ENCODE measurements at places on chromosomes 3 and 15.

DNA sequence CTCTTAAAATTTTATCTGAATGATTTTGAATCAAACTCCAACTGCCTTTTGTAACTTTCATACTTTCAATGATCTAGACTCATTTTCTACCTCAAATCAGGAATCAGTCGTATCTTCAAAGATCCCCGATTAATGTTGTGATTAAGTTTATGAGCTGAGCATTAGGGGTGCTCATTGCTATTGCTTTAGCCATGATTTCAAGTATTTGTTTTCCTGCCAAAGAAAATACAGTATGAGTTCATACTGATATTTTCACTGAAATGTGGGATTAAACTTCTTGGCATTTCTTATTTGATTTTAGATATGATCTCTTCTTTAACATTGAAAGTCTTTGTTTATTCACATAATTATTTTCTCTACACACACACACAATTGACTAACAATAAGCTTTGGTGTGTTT lies 785.6 kb downstream of the NTRK3 start:
- no peak for DNase-seq

GRCh38 chr3:188342991-188343732 lies 189.2 kb downstream of the LPP start:
- DNase-seq: no peak

DNA sequence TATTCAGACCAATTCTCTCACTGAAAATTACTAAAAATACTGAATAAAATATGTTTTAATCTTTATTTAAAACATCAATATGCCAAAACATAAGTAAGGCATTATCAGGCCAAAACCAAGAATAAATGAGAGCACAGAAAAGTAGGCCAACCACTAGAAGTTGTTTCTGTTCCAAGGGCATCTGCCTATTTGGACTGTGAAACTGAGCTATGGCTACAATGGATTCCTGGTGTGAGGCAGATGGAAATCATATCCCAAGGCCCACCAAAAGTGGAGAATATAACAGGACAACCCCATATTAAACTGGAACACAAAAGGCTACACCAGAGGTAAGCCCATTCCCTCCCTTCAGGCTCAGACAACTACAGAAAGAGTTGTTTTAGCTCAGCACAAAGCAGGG lies 302.8 kb upstream of the IL12A start:
- no peak for DNase-seq

GRCh38 chr3:106560451-106560966 lies 691.7 kb upstream of the CBLB start:
- DNase-seq: no peak

DNA sequence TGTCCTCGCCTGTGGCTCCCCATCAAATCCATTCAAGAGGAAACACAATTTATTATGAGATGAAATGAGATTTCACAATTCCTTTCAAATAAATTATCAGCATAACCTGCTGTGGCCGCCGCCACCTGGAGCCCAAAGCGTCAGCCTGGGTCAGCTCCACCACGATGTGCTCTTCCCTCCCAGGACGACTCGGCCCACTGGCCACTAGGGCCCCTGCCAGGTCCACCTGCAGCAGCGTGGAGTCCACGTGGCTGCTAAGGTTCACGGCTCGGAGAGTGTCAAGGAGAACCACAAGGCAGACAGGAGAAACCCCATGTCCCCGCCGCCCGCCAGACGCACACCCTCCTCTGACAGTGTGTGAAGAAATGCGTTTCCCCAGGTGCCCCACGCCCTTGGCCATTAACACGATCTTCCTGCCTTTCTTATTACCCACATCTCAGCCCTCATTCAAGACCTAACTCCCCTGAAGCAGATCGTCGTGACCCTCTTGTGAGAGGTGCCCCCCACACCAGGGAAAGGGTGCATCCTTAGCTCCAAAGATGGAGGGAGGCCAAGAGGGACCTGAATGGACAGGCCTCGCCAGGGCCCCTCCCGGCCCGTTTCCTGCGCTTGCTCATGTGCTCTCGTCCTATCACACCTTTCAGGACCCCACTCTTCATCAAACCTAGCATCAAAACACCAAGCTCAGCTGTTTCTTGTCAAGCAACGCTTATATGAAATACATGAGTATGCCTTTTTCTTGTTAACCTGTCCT lies 80.6 kb downstream of the OCA2 start:
- DNase-seq: no peak

DNA sequence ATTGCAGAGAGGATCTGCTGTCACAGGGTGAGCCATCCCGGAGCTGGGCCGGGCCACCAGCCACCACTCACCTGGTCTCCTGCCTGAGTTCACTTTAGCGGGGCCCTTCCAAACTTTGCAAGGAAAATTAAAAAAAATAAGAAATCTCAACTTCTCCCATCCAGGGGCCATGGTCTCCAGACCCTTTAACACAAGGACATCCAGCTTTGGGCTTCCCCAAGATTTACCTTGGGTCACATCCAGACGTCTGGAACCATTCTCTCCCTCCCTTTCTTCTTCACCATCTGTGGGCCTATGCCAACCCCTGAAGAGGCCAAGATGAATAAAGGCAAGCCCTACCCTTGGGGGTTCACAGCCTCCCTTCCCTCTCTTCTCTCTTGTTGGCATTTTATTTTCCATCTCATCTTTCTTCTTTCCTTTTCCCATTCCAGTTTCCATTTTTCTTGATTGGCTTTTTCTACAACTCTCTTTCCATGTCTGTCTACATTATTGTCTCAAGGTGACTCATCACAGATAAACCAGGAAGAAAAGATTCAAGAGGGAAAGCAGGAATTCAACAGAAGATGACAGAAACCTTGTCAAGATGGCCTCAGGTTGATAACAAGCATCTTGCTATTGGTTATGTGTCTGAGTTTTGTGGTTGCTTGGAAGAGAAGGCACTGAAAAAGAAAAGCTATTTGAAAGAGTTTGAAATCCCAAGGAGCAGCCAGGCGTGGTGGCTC lies 49.5 kb downstream of the ITGA11 start:
- DNase-seq: no peak

DNA sequence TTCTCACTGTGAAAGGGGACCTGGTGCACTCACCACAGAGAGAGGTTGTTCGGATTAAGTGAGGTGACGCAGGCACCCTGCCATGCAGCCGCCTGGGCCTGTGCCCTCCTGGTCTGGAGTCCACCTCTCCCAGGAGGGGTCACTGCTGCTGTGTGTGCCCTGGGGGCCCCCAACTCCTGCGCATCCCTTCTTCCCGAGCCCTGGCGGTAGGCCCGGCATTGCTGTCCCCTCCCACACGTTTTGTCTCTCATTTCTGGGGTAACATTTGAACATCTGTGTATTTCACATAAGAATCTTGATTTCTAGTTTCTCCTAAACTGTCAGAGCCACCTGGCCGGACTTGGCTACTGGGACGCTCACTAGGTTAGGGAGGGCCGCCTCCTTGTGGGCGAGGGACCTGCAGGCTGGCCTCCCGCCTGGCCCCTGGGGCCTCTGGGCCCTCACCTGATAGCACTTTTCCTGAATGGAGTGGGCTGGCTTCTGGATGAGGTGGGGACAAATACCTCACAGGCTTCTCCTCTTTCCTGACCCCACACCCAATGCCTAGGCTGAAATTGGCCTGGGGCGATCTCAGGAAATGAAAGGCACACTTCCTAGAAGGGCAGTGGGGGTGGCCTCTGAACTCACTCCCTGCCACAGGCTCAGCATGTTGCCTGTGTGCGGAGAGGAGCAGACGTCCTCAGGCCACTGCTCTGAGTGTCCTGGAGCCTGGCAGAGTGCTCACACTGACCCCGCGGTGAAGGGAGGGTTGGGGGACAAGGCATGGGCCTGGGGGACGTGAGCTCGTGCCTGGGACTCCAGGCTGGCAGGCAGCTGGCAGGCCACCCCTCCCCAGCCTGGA lies 104.2 kb upstream of the PRR23E start:
- no peak for DNase-seq

- no peak for DNase-seq
Measured at GRCh38 chr3:120151791-120152190, 57.5 kb upstream of the GSK3B start.

- no peak for DNase-seq
Measured at GRCh38 chr15:62066663-62067447, at the start of gene C2CD4A. TSS of gene C2CD4A (plus strand) at chr15:62066977. CDS start at chr15:62067614, 637 bp downstream.

DNA sequence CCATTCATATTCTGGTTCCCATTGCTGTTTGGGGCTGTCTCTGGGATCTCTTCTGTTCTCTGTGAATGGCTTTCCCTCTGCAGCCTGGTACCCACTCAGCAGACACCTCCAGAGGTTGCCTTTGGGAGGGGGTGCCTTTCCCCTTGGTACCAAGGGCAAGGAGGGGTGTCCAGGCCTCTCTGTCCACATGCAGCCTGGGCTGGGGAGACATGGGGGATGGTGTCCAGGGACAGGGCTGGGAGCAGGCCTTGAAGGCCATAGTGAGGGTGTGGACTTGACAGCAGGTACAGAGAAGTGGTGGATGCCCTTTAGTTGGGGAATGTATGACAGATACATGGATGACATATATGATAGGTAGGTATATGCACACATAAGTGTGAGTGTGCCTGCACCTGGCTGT lies 83.7 kb downstream of the PLXNA1 start:
- DNase-seq: no peak

DNA sequence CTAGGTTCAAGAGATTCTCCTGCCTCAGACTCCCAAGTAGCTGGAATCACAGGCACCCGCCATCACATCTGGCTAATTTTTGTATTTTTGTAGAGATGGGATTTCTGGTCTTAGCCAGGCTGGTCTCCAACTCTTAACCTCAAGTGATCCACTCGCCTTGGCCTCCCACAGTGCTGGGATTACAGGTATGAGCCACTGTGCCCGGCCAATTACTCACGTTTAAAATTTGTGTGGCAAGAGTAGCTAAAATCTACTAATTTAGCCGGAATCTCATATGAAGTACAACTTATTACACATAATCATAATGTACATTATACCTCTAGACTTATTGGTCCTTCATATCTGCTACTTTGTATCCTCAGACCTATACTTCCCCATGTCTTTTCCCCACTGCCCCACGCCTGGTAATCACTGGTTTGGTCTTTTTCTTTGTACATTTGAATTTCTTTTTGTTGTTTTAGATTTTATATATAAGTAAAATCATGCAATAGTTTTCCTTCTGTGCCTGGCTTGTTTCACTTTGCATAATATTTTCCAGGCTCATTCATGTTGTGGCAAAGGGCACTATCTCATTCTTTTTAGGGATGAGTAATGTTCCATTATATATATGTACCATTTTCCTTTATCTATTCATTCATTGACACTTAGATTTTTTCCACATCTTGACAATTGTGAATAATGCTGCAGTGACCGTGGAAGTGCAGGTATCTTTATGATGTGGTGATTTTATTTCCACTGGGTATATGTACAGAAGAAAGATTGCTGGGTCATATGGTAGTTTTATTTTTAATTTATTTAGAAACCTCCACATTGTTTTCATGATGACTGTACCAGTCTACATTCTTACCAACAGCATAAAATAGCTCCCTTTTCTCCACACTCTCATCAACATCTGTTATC lies 605.0 kb upstream of the CBLB start:
- DNase-seq: no peak

All from esophagus squamous epithelium (tissue), 5 donors.